Epithelial cell of esophagus (primary cell): ENCODE measurements at places on chromosomes 4 and X.
A peak's percentile ranks its signal among the peaks of the same experiment; 100 is the strongest.

DNA sequence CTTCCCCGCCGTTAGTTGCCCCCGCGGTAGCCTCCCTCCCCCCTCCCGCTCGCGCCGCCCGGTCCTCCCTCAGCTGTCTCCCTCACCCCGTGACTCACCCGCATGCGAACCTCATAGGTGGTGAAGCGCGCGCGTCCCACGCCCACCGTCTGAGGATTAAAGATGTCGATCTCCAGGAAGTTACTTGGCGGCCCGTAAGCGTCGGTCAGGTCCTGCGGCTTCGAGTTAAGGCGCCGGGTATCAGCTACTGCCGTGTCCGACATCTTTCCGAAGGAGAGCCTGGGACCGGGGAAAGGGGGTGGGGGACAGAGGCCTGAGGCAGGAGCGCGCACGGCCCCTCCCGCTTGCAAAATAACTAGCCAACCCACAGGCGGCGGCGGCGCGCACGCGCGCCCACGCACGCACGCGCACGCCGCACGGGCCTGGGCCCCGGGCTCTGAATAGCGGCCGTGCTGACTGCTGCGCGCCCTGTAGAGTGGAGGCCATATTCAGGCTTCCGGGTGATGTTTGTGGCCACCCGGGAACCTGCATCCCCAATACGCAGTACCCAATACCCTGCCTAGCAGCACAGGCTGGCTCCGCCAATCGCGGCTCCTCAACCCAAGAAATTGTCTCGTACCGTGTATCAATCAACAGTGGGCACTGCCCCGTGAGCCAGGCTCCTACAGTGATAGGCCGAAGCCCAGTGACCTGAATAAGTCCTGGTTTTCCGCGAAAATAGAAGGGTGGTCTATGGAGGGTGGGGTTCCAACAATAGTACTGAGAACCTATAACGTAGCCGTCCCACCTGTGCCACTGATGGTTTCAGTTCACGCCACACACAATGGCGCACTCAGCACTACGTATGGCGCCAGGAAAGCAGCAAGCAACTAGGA lies at the start of gene SNX12:
SNX12 (minus strand) TSS at position 291 of the 875 bp plus-strand sequence; CDS start at position 263, 28 bp downstream.
- DNase-seq, result peak; percentile 94

DNA sequence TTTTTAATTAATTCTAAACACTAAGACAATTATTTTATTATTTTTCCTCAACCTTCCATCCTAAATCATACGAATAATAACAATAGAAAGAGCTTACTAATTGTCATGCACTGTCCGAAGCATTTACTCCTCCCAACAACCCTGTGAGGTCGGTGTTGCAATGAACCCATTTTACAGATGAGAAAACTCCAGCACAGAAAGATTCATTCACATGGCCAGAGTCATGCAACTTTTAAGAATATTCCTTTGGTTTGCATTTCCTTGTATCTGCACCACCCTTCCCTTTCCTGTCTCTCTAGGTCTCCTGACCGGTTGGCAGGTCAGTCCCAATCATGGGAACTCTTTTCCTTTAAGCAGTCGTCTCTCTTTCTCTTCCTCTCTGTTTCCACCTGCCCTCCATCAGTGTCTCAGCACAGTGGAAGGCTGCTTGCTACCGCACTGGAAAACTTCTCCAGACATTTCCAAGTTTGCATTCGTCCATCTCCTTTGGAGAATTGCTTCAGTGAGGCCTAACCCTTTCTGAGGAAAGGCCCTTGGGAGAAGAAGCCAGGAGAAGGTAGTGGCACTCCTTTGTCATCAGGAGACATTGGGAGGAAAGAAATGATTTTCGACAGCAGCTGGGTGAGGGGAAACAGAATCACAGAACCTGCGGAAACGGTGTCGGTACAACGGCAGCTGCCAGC lies 1.9 kb upstream of the TMSB4X start:
- DNase-seq, result no peak

- DNase-seq, result no peak
Observed at GRCh38 chr4:57200799-57201327, 90.7 kb upstream of the IGFBP7 start.

GRCh38 chrX:9966775-9967408 lies at the start of gene CLDN34:
CLDN34 (plus strand) TSS chrX:9967358; CDS start chrX:9967358, 0 bp downstream.
- DNase-seq, result no peak

- no peak for DNase-seq
Observed at GRCh38 chr4:138815811-138816210, 199.8 kb upstream of the NOCT start.

DNA sequence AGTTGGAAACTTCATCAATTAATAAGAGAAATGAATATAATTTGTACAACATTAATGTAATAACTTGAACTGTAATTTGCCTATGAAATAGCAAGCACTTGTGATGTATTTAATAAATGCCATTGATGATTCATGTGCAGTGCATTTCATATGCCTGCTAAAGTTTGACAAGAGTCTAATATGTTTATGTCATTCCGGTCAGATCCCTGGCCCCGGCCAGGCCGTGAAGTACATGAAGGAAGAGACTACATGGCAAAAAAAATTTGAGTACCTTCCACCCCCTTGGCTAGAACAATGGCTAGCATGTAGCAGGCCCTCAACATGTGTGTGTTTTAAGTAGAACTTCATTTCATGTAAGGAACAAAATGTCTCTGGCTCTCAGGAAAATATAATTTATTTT lies 161.3 kb downstream of the ATP10D start:
- no peak for DNase-seq

GRCh38 chr4:70583952-70584834 lies 7.9 kb upstream of the AMBN start:
- peak; percentile 92 for DNase-seq

DNA sequence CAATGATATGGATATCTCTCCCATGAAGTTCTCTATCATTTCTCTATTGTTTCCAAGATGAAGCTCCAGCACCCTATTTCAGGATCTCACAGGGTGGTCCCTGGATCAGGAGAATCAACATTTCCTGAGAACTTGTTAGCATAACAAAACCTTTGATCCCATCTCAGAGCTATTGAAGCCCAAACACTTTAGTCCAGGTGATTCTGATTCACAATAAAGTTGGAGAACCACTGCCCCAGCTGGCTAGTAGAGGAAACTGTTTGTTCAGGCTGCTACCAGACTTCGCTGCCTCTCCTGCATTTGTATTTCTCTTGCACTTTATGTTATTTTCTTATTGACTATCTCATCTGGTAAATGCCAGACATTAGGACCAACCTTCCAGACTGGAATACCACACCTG lies 65.4 kb downstream of the CEP44 start:
- DNase-seq, result no peak

GRCh38 chrX:123943488-123943887 lies 18.0 kb upstream of the STAG2 start:
- DNase-seq, result no peak
